ENCODE measurements at places on chromosomes 1 and 21.

DNA sequence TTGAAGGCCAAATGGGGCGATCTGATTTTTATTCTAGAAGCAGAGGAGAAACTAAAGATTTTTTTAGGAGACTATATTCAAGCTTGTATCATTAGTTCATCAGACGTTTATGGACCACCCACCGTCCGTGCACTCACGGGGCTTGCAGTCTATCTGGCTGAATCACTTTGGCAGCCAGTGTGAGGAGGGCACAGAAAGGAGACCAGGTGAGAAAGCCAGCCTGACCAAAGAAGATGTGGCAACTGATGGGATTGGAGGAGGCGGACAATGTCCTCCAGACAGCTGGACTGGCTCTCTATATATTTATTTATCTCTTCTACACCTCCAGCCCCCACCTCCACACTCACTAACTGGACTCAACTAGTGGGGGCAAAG lies 822 bp upstream of the ELOVL1 start:
- no peak for DNase-seq

GRCh38 chr1:182910143-182910542 lies 42.8 kb downstream of the SHCBP1L start:
- DNase-seq, result no peak

DNA sequence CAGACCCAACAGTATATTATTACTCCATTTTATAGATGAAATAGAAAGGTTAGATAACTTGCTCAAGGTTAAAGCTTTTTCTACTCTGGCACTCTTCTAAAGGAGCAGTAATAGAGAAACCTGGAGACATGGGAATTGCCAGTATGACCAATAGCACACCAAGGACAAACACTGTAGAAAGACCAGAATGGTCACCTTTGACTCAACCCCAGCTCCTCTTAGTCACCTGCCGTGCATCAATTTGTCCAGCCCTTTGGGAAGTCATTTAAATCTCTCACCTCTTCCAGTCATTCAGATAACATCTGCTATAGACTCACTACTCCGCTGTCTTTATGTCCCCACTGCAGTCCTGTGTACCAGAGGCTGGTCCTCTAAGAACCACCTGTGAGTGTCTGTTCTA lies 23.9 kb upstream of the SLC44A3 start:
- DNase-seq, result no peak

- no peak for DNase-seq
Measured at GRCh38 chr1:168607872-168608428, 31.5 kb downstream of the XCL1 start.

GRCh38 chr1:210123383-210123782 lies 109.2 kb upstream of the SERTAD4 start:
- no peak for DNase-seq

GRCh38 chr1:248828845-248829244 lies 3.1 kb upstream of the SH3BP5L start:
- DNase-seq, result no peak

DNA sequence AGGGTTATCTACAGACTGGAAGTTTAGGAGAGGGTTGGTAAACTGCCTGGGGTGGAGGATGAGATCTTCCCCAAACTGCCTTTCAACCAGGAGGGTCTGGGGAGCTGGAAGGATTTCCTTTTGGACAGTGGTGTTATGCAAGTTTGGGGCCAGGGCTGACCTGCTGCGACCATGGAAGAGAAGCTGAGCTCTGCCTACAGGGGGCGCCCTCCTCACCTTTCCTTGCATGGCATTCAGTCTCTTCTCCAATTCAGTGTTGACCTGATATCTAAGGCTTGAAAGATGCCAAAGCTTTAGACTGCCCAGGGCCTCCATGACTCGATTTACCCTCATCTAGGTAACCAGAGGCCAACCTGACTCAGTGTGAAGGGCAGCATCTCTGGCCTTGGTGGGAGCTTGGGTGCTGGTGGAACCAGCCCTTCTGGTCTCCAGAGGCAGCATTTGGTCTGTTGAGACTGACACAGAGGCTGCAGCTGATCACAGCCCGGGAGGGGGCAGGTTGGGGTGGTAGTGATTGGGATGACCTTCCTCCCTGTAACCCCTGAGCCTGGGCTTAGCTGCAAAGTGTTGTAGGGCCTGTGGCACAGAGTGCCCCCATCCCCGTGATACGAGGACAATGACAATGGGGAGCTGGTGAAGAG lies 170.0 kb downstream of the GRIK3 start:
- peak; percentile 11 for DNase-seq

DNA sequence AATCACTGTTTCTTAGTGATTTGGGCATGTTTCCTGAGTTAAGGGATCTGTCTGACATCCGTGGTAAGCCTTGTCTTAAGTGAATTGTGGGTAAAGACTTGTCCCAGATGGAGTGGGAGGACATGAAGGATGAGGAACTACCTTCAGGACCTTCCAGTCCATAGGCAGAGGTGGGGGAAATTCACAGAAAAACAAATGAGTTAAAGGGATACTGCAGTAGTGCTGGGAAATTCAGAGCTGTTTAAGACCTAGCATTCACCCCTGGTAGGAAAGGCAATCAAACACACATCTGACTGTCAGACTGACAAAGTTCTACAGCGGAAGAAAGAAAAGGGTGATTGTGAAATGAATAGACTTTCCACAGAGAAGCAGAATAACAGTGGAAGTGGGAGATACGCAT lies 3.0 kb downstream of the GNAT2 start:
- DNase-seq, result no peak

GRCh38 chr1:54814571-54814970 lies 13.4 kb upstream of the TTC22 start:
- no peak for DNase-seq

GRCh38 chr1:177825276-177825901 lies 144.5 kb downstream of the SEC16B start:
- no peak for DNase-seq

- DNase-seq, result peak; percentile 9
Measured at GRCh38 chr1:50271968-50272578, 151.2 kb downstream of the DMRTA2 start.

GRCh38 chr1:223738465-223739365 lies 26.4 kb downstream of the CAPN2 start:
- DNase-seq, result no peak

DNA sequence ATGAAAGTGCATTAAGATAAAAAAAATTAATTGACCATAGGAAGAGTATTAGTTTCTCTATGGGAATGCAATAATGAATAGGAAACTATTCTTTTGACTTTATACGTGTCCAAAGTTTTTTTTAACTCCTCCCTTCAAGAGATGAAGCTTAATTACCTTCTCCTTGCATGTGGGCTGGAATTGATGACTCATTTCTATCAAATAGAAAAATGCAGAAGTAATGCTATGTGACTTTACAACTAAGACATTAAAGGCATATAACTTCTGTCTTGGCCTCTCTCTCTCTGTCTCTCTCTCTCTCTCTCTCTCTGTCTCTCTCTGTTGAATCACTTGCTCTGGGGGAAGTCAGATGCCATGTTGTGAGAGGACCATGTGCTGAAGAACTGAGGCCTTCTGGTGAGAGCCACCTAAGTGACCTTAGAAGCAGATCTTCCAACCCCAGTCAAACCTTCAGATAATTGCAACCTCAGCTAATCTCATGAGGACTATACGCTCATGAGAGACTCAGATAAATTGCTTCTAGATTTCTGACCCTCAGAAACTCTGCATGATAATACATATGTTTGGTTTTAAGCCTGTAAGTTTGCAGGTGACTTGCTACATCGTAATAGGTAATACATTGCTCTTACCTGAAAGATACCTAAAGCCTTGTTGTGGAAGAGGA lies 414.2 kb downstream of the KCNT2 start:
- DNase-seq, result no peak

DNA sequence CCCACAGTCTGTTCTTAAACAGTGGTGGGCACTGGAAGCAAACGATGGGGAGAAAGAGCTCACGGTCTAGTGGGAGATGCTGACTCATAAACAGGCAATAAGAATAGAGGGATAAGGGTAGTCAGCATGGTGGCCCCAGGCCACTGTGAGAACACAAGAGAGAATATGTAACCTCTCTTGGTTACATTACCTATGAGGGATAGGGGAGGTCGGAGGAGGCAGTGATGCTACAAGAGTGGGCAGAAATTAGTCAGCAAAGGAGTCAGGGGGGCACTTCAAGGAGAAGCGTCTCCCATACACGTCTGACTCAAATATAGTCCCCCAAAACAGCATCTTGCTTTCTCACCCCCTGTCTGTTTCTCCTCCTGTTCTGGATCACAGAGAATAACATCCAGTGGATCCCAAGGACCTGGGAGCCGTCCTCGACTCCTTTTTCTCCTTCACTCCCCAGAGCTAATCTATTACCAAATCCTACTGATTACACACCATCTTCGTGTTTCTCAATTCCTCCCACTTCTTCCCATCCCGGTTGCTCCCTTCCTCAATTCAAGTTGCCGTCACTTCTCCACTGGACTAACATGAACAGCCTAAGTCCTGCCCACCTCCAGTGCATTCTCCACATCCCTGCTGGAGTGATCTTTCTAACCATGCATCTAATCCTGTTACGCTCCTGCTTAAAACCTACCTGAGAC lies 2.1 kb downstream of the SLAMF8 start:
- DNase-seq, result no peak

- DNase-seq, result no peak
Measured at GRCh38 chr1:228306275-228307217, 98.7 kb downstream of the OBSCN start.

DNA sequence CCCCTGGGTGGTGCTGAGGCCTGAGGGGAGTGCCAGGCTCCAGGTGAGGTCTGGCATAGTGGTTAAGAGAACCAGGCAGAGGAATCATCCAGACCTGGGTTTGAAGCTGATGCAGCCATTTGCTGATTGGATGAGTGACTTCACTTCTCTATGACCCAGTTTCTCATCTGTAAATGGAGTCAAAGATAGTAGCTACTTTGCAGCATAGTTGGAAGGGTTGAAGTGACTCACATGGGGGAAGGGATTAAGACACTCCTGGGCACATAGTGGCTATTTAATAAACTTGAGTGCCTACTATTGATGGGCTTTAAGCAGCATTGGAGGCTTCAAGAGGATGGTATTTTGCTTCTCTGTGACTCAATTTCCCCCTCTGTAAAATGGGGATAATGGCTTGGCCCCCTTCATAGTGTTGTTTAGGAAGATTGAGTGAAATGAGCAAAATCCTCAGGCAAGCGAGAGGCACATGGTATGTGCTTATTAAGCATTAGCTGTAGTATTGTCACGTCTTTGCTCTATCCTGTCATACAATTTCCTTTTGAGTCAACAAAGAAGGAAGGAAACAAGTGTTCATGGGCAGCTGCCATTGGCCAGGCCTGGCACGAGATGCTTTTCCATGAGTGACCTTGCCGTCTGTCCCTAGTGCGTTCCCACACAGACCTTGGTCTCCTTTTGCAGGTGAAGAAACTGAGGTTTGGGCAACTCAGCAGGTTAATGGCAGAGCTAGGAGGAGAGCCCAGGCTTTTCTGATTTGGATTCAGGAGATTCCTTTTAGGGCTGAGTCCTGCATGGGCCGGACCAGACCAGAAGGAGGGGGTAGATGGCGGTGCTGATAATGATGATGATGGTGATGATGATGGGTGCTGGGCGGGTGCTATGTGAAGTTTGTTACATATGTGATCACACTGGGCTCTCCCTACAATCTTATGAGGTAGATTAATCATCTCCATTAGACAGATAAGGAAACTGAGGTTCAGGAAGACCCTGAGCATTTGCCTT lies 131.1 kb upstream of the WNT4 start:
- DNase-seq, result no peak

- DNase-seq, result peak; percentile 44
Measured at GRCh38 chr1:33349081-33349759, 28.3 kb upstream of the A3GALT2 start.

DNA sequence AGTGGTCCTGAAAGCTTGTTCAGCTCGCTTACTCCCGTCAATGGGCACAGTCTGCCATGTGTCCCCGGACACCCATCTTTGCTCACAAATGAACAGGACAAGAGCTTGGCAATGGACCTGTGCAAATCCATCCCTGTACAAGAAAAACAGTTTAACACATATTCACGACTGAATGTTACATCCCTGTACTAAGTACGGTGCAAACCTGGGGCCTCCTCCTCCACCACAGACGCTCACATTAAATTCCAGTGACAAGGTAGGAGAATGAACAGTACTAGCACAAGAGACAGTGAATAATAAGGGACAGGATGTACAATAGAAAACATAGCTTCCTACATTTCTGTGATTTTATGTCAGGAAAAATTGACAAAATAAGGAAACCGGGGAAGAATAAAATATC lies 187.7 kb downstream of the ASTN1 start:
- DNase-seq, result no peak
